ENCODE measurements at places on chromosomes 6 and 20.
A peak's percentile ranks its signal among the peaks of the same experiment; 100 is the strongest.

DNA sequence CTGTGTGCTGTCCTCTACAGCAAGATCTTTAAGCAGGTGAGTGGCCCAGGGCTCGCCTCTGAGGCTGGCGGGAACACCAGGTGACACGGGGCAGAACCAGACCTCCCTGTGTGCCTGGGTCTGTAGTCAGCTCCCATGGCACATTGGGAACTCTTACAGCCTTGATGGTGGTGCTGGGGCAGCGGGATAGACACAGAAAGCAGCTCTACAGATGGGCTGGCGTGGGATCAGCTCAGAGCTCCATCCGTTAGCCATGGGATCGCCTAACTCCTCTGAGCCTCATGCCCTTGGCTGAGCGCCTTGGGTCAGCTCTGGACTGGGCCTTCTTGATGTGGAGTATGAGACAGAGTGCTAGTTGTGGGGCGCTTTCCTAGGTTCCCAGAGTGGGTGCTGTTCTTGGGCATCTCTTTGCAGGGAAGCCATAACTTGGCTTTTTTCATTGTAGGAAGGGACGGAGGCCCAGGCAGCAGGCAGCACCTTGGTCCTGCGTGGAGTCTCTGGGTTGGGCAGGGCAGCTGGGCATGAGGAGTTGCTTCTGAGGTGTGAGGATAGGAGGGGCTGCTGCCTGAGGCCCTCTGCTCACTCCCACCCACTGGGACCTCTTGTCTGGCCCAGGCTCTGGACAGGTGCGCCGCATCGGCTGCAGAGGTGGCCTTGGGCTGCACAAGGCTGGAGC lies 51.3 kb downstream of the EFCAB8 start:
- no peak for DNase-seq

DNA sequence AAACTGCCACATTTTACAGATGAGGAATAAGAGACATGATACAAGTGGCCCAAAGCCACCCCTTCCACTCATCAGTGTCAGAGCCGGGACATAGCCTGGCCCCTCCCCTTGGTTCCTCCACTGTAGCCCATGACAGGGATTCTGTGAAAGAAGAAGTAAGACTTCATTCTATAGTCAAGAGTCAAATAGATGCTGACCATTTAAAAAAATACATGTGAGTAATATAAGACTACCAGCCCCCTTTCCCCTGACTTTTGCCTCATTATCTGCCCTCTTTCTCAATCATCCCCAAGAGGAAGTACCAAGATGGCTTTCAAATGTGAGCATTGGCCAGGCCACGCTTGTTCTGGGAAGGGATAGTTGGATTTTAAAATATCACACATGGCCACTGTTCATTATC lies 57.8 kb upstream of the TAB2 start:
- DNase-seq = no peak

DNA sequence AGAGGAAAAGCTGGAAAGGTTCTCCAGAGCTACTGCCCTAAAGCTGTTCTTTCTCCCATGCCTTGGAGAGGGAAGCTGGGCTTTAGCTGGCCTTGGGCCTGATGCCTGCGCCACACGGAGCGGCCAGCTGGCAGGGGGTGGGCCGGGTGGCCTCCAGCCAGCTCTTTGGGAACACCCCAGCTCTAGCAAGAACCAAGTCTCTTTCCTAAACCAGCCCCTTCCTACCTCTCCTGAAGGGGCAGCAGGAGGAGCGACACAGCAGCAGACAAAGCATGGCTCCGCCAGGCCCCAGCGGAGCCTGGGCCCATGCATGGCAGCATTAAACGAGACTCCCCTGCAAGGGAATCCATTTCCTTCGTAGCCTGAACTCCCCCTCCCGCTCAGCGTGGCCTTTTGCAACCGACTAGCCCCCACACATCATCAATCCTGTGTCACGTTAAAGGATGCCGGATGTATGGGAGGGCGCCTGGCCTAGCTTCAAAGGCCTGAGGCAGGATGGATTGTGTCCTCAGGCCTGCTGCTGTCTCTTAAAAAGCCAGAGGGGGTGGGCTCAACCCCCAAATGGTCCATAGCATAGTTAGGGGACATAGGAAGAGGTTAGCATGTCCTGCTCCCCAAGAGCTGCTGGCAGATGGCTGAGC lies 14.0 kb downstream of the MRPS18A start:
- DNase-seq = no peak

GRCh38 chr20:35635652-35636051 lies 20.0 kb downstream of the SPAG4 start:
- no peak for DNase-seq

DNA sequence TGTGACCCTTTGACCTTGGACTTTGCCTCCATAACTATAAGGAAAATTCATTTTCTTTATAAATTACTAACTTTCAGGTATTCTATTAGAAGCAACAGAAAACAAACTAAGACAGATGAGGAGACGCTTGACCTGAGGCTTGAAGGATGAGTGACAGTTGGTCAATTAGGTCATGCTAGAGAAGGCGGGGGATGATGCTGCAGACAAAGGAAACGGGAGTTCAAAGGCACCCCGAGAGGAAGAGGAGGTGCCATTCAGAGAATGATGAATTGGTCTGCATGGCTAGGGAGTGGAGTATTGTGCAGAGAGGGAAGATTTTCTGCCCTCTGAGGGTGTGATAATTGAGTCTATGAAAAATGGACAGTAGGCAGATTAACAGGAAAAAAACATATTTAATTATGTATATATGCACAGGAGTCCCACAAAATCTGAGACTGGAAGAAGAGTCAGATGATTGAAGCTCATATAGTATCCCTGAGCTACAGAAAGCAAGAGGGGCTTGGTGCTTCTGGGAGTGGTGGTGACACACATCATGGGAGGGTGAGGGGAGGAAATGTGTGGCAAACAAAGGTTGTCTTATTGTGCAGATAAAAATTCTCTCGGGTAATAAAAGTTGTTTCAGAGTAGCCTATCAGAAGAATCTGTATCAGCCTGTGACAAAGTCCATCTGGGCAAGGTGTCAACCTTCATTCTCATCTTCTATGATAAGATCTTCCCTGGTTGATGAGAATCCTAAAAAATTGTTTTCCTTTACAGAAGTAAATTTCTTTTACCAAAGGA lies 20.4 kb upstream of the FUCA2 start:
- no peak for DNase-seq

DNA sequence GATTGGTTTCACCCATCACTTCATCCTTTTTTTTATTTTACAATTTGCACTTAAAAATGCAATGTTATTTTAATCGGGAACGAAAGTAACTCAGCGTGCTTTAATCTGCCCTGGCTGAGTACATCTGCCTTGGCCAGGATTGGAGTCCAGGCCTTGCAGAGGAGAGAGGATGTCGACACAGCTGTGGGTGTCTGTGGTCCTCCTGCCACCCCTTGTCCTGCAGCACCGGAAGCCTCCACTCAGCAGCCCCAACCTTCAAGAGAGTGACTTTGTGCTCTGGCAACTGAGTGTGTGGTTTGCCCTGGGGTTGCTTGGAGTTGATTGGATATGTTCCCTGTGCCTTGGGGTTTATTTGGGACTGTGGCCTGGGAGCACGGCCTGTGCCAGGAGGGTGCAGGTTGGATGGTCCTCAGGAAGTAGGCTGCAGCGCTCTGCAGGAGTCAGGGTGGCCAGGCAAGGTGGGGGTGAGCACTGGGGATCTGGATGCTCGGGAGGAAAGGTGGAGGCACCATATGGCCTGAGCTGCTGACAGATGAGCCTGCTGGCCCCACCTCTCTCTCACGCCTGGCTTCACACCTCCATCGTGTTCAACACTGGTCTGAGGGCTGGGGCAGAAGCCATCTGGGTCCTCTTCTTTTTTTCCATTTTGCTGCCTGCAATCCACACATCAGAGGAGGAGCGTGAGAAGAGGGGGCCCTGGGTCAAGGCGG lies 4.3 kb downstream of the MYT1 start:
- DNase-seq = no peak

DNA sequence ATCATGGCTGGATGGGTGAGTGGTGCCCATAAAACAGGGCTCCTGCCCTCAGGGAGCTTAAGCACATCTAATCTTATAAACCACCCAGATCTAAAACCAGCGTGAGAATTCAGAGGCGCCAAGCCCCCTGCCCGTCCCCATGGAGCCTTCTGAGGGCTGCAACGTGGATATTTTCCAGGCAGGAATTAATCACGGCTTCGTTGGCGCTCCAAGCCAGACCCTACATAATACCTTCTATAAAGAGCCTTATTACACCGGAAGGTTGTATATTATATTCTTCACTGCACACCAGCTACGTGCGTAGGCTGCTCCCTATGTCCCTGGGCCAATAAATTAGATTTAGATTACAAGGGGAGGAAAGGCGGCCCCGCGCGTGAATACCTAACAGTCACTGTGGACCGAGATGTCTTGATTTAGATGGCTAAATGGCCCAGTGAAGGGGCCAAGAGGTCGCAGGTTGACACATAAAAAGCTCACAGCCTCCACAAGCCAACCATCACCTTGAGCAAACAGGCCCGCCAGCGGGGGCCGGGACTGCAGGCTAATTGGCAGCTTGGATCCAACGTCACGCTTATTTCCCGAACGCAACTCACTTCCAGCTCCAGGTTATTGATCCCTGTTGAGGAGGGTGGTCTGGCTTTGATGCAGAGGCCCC lies 64.7 kb upstream of the APCDD1L start:
- no peak for DNase-seq

GRCh38 chr6:157226761-157227160 lies 96.6 kb downstream of the TMEM242 start:
- no peak for DNase-seq

GRCh38 chr20:46367967-46368901 lies 38.2 kb downstream of the ELMO2 start:
- no peak for DNase-seq

- no peak for DNase-seq
Measured at GRCh38 chr6:113450061-113450465, 407.1 kb upstream of the MARCKS start.

GRCh38 chr6:11218538-11219399 lies 13.7 kb downstream of the NEDD9 start:
- no peak for DNase-seq

DNA sequence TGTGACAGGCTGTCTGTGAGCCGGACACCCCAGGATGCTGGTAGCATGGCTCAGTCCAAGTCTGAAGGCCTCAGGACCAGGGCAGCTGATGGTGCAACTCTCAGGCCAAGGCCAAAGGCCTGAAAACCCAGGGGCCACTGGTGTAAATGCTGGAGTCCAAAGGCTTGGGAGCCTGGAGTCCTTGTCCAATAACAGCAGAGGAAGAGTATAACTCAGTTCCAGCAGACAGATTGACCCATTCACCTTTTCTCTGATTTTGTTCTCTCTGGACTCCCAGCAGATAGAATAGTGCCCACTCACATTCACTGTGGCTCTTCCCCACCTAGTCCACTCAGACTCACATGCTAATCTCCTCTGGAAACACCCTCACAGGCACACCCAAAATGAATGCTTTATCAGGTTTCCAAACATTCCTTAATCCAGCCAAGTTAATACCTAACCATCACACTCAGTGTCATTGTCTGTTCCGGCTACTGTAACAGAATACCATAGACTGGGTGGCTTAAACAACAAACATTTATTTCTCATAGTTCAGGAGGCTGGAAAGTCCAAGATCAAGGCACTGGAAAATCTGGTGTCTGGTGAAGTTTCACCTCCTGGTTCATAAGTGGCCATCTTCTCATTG lies 5.0 kb upstream of the TRAF3IP2 start:
- DNase-seq = no peak

- no peak for DNase-seq
Measured at GRCh38 chr20:21509079-21509596, 4.7 kb downstream of the NKX2-2 start.

DNA sequence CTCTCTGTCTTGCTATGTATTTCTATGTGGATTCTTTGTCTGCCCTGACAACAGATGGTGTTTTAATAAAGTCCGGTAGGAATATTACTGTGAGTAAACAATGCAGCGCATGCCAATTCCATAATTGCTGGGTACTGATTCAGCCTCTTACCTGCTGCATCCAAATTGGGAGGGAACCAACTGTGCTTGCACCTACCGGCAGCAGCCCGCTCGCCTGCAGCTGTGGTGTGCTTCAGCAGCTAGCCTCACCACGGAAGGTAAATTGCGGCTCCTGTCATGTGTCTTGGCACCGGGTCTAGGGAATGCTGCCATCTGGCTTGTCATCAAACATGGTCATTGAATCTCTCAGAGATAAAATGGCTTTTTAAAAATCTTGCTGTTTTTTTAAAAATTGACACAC lies 704.8 kb upstream of the SLC35B3 start:
- no peak for DNase-seq

DNA sequence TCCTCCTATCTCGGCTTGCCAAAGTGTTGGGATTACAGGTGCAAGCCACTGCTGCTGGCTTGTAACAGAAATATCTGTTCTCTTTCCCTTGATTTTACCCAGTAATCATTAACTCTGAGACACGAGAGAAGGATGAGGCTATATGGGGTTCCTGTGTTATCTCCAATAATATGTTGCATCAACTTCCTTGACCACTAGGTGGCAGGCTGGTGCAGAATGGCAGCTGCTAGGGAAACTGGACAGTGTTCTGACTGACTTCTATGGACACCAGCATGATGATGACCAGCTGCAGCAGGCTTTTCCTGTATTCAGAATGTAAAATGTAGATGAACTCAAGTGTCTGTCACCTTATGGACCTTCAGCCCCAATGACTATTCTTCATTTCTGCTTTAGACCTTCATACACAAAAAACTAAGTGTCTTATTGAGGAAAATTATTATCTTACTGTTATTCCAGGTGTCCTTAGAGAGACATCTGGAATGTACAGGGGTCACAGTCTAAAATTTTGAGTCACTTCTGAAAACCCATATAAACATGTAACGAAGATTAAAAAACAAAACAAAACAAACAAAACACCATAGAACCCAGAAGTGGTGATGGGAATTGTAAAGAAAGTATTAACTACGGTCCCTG lies 20.4 kb upstream of the CD109 start:
- DNase-seq = peak; percentile 76

DNA sequence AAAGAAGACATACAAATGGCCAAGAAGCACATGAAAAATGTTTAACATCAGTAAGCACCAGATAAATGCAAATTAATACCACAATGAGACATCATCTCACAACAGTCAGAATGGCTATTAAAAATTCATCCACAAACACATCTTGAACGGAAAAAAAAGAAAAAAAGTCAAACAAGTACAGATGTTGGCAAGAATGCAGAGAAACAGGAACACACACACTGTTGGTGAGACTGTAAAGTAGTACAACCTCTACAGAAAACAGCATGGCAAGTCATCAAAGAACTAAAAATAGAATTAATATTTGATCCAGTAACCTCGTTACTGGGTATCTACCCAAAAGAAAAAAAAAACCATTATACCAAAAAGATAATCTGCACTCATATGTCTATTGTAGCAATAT lies 6.5 kb downstream of the STX7 start:
- DNase-seq = no peak

DNA sequence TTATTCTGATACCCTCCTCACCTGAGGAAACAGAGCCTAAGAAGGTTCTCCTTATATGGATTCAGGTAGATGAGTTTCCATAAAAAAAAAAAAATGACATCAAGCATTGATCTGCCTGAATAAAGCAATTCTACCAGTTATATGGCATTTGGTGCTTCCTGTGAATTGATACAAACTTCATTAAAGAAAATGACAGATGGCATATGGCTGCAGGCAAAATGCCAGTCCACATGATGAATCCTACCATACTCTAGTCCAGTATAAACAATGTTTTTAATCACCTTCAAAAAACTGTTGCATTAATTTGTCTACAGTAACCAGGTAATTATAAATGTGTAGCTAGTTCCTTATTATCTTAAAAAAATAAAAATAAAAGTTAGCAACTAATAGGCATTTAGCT lies 559.2 kb upstream of the FLRT3 start:
- DNase-seq = no peak

GRCh38 chr20:62310757-62311121 lies 7.9 kb downstream of the ADRM1 start:
- no peak for DNase-seq

- DNase-seq = no peak
Measured at GRCh38 chr20:45515147-45515913, at the start of gene SPINT3. SPINT3 (minus strand) TSS chr20:45515622; CDS start chr20:45515608, 14 bp downstream.

- DNase-seq = no peak
Measured at GRCh38 chr6:7425808-7426190, 36.2 kb downstream of the RIOK1 start.

Measured in KG1 (cell line).